HL-60 (cell line): ENCODE measurements at places on chromosomes 13 and 19.

DNA sequence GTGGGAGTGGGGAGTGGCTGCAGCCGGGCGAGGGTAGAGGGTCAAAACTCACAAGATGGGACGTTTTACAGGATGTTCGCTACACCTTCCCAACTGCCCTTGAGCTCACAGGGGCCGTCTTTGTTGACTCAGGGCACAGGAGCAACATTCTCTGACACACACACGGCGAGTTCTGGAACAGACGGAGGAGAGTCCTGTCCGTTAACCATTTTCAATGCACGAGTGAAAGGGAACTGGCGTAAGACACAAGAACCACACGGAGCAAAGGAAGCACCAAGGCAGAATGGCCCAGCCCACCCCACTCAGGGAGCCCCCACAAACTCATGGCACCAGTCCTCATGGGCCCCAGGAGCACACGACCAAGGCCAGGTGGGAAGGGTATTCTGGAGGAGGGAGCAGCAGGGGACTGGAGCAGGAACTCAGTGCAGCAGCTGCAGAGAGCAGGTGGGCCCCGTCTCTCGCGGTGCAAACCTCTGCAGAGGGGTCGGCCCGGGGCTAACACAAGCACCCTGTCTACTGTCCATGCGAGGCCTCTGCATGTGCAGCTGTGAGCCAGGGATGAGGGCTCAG is 37.9 kb upstream of the ISYNA1 start:
- no peak for DNase-seq

- DNase-seq, result peak; percentile 85
Observed at GRCh38 chr19:51772977-51773376, 12.0 kb downstream of the FPR2 start.

DNA sequence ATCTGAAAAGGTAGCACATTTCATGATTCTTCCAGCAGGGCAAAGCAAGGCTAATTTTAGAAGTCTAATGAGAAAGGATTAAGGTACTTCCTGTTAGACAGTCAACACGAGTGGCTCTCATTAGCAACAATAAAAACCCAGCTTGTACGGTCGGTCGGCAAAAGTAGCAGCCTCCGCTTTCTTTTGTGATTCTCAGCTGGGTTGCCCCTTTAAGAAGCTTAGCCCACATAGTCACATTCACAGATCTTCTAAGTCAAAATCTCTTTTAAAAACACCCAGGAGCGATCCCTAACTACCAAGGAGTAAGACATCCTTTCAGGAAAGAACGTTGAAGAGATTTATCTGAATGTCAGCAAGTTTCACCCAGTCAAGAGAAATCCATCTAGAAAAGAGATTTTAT is 684.8 kb downstream of the DIAPH3 start:
- DNase-seq, result no peak

DNA sequence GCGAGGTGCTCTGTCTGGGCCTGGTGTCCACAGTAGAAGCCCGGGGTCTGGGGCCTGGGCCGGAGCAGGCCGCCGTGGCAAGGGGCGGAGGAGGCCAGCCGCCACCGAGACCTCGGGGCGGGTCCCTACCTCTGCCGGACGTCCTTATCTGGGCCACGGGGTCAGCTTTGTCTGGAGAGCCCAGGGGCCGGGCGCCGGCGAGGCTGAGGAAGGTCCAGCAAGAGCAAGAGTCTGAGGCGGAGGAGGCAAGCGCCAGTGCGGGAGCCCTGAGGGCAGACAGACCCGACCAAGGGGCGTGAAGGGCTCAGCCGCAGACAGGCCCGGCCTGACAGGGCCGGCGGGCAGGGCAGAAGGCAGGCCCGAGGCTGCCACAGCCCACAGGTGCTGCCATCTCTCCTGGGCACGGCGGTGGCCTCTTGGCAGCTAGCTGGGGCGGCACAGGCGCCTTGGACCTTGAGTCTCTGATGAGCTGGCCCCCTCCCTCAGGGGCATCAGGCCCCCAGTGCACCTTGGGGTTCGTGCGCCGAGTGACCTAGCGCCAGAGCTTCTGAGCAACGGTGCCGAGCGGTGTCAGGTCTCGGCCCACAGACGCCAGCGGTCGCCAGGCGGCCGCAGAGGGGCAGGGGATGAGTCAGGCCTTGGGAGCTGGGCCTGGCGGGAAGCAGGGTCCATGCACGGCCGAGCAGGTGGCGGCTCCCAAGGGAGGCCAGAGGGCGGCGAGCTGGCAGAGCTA is 19.1 kb upstream of the AKAP8 start:
- no peak for DNase-seq

DNA sequence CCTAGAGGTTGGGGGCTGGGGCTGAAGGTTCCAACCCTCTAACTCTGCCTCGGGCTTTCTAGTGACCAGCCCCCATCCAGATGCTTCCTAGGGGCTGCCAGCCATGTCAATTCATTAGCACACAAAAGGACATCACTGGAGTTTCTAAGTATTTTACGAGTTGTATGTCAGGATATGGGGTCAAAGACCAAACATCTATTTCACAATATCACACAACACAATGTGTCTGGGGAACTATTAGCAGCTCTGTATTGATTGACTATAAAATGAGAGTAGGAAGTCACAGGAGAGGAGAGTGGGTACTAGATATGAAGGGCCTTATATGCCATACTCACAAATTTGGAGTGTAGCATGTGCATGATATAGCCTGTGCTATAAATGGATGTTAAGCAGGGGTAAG is 42.1 kb downstream of the LPAR6 start:
- no peak for DNase-seq

GRCh38 chr19:2720777-2721569 is at the start of gene DIRAS1:
TSS of gene DIRAS1 (minus strand) at chr19:2721372. CDS start at chr19:2717806, 3,566 bp downstream.
- no peak for DNase-seq

GRCh38 chr13:84655677-84656076 is 773.4 kb upstream of the SLITRK1 start:
- no peak for DNase-seq

- no peak for DNase-seq
Observed at GRCh38 chr13:58630794-58631193, 999.2 kb downstream of the PCDH17 start.

DNA sequence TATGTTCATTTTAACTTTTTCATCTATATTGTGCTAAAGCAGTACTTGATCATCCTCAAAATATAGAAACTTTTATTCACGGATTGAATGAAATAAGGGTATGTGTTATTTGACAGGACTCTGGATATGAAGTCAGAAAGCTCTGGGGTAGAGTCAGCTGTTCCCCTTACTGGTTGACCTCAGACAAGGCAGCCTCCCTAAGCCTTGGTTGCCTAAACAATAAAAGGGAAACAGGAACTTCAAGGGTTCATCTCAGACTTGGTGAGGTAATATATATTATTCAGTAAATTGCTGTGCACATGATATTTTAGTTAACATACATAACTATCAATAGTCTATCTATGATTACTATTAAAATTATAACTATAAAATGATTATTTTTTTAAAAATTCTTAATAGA is 13.6 kb downstream of the POLR1D start:
- DNase-seq, result peak; percentile 80

- DNase-seq, result no peak
Observed at GRCh38 chr13:75968103-75968838, 332.1 kb downstream of the LMO7 start.

DNA sequence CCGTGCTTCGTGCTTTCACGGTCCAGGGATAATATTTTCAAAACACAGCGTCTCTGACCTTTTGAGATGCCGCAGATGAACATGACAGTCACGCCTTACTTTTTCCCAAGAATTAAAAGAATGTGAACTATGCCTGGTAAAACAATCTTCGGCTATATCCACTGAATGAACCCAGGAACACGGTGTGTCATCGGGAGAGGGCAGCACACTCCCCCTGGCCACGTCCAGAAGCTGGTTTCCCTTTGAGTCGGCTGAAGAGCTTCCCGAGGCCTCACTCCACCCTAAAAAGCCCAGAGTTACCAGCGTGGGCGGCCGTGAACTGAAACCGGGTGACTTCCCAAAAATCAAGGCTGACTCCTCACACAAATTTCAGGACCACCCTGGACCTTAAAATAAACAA is 22.9 kb upstream of the SHISA2 start:
- DNase-seq, result no peak

DNA sequence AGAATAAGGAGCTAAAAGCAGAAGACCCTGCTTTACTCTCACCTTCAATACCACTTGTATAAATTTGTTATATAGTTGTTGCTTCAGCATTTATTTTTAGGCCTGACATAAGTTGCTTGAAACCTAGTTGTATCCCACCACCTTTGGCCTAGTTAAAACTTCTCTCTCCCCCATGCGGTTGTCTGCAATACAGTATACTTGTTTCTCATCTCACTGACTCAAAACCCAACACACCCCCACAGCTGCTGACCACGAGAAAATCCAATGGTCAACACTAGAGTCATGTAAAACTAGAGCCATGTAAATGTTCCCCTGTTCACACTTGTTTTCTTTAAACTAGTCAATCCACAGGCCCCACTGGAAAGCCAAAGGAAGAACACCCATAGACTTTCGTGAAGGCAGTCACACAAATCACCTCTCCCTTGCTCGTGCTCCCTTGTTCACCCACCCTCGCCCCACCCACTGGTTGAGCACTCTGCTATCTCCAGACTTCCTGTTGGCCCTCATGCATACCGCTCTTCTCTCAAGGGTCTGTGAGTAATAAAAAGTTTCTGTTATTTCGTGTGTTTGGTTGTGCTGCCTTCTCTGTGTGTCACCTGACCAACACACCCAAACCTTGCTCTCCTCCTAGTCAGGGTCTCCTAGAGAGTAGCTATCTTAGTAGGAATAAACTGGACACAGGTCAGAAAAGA is 12.9 kb upstream of the CCDC169 start:
- no peak for DNase-seq

GRCh38 chr13:55577082-55577846 is 1563.5 kb upstream of the PRR20A start:
- no peak for DNase-seq

GRCh38 chr19:4415352-4415751 is 12.9 kb downstream of the CHAF1A start:
- no peak for DNase-seq

- DNase-seq, result no peak
Observed at GRCh38 chr19:7644550-7644877, 7.6 kb downstream of the STXBP2 start.
